ENCODE measurements at places on chromosomes 11 and 22.
A peak's percentile ranks its signal among the peaks of the same experiment; 100 is the strongest.

- DNase-seq: no peak
These were observed 245.1 kb upstream of the ARHGAP42 start for GRCh38 chr11:100442017-100442416.

- DNase-seq: no peak
These were observed 595 bp downstream of the SYVN1 start for GRCh38 chr11:65133724-65134123.

GRCh38 chr11:132576706-132577105 is 955.6 kb downstream of the OPCML start:
- DNase-seq: no peak

GRCh38 chr22:36419912-36420882 is 32.4 kb upstream of the MYH9 start:
- no peak for DNase-seq

- DNase-seq: peak; percentile 62
These were observed 866 bp downstream of the EXPH5 start for GRCh38 chr11:108592591-108593213.

GRCh38 chr11:18171377-18172000 is 1.1 kb upstream of the MRGPRX4 start:
- no peak for DNase-seq

DNA sequence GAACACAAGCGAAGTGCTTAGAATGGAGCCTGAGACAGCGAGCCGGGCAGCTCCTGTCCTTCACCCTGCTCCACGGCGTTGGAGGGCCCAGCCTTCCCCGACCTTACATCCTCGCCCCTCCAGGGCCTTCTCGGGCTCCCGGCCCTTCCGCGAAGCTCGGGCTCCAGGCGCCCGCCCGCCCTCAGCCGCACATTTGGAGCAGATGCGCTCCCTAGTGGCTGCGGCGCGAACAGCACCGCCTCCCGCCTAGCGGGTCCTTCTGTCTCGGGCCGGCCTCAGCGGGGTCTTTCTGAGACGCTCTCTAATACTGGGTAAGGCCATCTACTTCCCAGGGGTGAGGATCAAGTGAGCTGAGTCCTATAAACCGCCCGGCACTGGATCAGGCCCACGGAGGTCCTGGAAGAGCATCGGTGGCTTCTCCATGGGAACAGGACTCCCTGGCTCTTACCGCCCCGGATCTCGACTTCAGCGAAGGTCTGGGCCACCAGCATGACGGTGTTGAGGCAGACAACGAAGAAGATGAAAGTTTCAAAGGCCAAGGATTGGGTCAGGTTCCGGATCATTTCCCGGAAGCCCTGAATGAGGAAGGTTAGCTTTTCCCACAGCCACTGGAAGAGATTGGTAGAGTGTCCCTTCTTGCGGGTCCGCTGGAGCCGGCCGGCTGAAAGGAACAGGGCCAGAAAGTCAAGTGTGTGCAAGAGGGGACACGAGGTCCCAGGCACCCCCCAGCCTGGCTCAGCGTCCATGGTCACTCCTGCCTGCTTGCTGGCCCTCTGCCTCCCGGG is 3.7 kb downstream of the CATSPER1 start:
- DNase-seq: peak; percentile 93

DNA sequence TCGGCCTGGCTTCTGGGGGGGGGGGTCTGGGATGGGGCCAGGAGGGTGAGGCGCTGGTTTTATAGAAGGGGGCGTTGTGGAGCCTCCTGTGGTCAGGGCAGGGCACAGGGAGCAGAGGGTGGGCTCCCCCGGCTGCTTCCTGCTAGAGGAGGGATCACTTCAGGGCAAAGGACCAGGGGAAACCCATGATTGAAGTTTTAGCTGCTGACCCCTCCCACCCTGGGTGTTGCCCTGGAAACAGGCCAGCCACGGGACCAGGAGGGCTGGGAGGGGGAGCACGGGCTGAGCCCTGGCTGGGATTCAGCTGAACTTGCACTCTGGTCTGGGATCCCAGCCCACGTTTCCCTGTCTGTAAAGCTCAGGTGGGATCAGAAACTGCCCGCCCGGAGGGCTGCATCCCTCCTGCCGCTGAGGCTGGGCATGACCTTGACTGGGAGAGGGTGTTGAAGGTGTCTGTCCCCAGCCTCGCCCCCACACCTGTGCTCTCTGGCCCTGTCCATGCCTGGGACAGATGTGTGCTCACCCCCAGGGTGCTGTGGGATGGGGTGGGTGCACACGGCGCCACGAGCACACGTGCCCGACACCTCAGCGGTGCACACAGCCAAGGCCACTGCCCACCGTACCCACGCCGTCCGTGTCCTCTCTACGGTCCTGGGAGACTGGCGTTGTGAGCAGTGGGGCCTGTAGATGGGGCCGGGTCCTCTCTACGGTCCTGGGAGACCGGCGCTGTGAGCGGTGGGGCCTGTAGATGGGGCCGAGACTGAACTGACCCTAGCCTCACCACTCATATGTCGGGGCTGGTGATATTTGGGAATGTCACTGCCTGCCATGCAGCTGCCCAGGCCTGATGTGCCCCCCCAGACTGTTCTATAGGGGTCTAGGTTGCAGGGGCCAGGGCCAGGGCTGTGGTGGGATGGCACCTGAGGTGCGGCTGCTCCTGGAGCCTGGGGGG is 2.3 kb downstream of the TSPAN4 start:
- no peak for DNase-seq

DNA sequence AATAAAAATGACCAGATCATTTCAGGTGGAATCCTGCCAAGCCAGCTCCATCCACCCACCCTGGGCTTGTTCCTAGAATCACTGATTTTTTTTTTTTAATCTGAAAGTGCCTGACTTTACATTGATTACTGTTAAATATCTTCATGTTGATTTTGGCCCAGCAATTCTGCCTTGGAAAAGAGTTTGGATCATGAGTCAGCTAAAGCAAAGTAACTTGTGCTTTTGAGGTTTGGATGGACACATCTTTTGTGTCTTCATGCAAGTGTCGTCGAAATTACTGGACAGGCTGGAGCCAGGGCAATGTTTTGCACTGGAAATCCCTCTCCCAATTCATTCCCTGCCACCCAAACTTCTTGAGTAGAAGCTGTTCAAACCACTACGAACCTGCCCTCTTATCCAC is 164.0 kb upstream of the SYT13 start:
- no peak for DNase-seq

DNA sequence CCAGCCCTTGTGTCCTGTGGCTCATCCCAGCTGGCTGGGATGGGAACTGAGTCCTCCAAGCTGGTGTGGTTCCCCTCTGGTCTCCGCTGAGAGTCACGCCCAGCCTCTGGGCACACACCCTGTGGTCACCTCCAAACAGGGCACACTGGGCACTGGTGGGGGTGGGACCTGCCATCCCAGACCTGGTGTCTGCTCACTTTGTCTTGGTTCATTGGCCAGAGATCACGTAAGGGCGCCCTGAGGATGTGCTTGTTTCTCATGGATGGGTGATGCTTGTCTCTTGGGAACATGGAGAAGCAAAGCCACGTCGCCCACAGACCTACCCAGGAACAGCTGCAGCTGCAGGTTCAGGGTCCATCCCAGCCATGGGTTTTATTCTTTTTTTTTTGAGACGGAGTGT is 43.1 kb downstream of the LRP5 start:
- no peak for DNase-seq

DNA sequence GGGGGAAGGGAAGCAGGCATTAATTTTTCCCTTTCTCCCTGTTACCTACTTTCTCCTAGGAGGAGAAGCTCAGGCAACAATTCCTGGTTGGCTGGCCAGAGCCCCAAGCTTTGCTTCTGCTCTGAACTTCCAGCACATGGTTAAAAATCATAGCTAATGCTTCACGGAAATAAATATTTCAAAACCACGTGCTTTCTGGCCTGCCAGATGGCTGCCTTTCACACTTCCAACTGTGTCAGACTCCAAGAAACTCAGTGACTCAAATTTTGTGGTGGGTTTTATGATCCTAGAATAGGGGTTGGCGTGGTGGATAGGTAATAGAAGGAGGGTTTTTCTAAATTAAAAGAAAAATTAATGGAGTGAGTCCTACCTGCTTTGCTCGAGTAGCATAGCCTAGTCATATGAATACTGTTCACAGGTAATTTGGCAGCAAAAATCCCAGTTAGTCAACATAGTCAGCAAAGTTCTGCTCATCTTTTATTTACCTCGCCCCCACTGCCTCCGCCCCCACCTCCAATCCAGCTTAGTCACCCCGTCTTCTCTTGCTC is 58.6 kb downstream of the SC5D start:
- no peak for DNase-seq

GRCh38 chr11:108111126-108111525 is 10.2 kb upstream of the ACAT1 start:
- DNase-seq: no peak

GRCh38 chr11:33835143-33835878 is 56.6 kb downstream of the LMO2 start:
- no peak for DNase-seq

- DNase-seq: no peak
These were observed 232.2 kb upstream of the PITPNB start for GRCh38 chr22:28151151-28151816.

DNA sequence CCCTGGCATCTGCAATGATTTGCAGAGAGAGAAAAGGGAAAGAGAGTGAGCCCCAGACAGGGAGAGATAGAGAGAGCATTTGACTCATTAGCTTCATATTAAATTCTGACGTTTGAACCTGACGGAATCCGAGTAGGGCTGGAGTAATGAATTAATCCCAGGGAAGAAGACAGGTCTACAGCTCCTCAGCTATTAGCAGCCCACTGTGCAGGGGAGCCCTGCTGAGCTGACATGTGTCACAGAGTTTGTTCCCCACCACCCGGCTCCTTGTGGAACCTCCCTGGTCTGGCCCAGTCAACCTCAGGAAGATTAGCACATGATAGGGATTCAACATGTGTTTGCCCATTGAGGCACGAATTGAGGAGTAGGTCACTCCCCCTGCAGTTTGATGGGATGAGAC is 404.0 kb downstream of the BUD13 start:
- no peak for DNase-seq

GRCh38 chr22:28217277-28217676 is 298.2 kb upstream of the PITPNB start:
- no peak for DNase-seq

- DNase-seq: no peak
These were observed 205.0 kb upstream of the RAG2 start for GRCh38 chr11:36803084-36803483.

DNA sequence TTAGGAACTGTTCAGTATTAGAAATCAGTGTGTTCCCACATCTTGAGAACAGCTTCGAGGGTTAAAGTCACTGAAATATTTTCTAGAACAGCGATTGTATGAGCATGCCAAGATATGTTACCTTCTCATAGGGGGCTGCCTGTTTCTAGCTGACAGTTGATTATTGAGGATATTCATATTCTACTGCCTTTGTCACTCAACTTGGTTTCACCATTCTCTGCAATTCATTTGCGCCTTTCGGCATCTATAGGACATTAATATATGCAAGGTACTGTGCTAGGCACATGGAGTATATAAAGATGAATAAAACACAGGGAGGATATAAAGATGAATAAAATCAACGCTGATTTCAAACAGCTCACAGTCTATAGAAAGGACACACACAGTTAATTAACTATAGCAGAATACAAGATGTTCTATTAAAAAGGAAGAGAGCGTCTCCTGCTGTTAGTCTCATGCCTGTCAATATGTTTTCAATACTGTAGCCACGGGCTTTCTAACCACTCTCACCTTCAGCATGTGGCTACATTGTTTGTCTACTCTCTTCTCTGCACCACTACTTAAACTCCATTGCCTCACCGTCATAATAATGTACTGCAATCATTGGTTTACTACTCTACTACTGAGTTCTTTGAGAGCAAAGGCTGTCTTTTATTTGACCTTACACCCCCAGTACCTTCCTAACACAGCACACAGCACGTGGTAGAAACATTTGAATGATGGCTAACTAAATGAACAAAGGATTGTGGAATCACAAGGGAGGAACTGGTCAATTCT is 81.9 kb downstream of the RAB30 start:
- DNase-seq: no peak

GRCh38 chr22:47398921-47399790 is 636.7 kb downstream of the TBC1D22A start:
- DNase-seq: no peak

GRCh38 chr22:17117890-17118289 is 3.3 kb downstream of the TMEM121B start:
- no peak for DNase-seq

DNA sequence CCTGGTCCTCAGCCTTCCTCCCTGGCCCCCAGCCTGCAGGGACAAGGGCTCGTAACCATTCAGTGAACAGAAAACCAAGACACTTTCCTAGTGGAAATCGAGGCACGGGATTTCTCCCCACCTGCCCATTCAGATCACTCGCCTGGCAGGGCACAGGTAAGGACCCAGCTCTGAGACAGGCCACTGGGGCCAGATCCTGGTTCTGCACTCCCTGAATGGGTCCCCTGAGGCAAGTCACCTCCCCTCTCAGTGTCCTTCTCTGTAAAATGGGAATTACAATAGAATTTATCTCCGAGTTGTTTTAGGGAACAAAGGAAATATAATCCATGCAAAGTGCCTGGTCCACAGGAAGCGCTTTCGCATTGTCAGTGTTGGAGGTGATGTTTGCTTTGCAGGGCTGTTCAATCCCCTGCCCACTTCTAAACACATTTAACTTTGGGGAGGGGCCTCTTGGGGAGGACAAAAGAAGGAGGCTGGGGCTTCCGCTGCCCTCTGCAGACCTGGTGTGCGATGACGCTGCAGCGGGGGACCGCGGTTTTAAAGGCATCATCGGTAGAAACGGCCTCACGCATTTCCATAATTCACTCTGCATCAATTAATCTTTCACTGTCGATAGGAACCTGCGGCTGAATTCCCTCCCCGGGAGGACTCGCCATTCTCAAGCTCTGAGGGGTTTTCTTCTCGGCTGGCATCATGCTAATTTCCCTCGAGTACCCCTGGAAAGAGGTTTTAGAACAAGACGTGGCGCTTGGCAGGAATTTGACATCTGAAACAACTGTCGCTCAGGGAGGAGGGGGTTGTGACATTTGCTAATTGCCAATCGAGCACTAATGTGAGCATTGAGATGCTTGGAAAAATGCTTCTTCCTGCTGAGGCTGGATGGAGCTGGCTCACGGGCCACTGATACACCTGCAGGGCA is 70.4 kb upstream of the FGF3 start:
- DNase-seq: no peak

GRCh38 chr11:9901943-9902342 is 238.1 kb downstream of the SWAP70 start:
- DNase-seq: no peak

- no peak for DNase-seq
These were observed 14.8 kb upstream of the TPBGL start for GRCh38 chr11:75225794-75226193.

GRCh38 chr22:37228106-37229011 is 15.7 kb downstream of the RAC2 start:
- peak; percentile 67 for DNase-seq

- DNase-seq: no peak
These were observed 72.8 kb upstream of the CLNS1A start for GRCh38 chr11:77710358-77710757.

- no peak for DNase-seq
These were observed 109.8 kb upstream of the SYT13 start for GRCh38 chr11:45395947-45396346.

DNA sequence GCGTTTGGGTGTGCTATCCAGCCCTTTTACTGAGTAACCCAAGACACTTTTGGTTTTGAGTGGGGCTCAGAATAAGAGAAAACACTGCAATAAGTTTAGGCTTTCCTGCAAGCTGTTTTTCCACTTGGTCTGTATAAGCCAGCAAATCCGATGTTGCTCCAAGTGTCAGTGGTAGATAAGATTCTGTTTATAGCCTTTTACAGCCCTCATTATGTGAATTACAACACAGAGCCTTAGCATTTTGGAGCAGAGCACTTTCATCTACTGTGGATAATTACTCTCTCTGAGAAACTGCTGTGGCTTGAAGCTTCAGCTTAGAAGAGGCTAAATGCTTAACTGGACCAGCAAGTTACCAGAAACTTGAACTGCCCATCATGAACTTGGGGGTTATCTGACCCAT is 601.1 kb downstream of the JRKL start:
- DNase-seq: no peak
